ENCODE measurements at places on chromosomes 6 and 20.

DNA sequence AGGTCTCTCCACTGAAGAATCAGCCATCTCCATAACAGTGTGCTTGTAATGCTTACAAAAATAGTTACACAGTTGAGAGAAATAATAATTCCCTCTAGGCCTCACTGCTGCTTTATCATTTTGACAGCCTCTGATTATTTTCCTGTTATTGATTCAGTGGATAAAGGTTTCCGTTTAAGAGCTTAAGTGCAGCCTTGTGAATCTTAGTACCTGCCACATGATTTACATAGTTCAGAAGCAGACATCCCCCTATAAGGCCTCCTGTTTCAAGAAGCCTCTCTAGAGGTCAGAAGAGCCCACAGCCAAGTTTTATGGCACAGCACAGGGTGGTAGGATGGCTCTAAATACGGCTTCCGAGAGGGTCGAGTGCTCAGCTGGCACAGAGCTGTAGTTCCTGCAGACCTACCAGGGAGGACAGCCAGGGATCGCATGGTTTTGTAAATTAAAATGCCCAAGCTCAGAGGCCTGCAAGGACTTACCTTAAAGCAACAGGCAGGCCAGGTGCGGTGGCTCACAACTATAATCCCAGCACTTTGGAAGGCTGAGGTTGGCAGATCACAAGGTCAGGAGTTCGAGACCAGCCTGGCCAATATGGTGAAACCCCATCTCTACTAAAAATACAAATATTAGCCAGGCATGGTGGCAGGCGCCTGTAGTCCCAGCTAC lies 17.6 kb upstream of the PYGB start:
- DNase-seq = no peak

GRCh38 chr6:162226803-162227202 lies 500.8 kb downstream of the PRKN start:
- no peak for DNase-seq

GRCh38 chr6:77326029-77326428 lies 137.3 kb downstream of the HTR1B start:
- no peak for DNase-seq

DNA sequence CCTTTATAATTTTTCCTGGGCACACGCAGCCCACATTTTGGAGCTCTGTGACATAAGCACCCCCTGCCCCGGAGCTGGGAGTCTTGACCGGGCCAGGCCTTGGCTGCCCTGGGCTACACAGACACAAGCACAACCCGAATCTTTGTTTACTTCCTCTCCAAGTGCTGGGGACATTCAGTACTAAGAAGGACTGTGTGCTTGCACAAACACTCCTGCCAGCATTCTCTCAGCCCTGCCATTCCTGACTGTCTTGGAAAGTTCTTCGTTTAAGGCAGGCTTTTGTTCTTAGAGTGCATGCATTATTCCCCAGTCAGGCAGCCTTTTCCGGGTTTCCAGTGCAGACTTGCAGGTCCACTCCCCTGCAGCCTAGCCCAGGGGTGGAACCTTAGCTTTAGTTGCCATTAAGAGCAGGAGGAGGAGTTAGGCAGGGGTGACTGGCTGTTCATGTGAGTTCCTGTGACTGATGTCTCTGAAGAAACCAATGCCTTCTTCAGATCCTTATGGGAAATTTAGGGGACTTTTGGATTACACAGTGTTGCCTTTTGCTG lies 28.6 kb downstream of the FOXO3 start:
- peak; percentile 68 for DNase-seq

DNA sequence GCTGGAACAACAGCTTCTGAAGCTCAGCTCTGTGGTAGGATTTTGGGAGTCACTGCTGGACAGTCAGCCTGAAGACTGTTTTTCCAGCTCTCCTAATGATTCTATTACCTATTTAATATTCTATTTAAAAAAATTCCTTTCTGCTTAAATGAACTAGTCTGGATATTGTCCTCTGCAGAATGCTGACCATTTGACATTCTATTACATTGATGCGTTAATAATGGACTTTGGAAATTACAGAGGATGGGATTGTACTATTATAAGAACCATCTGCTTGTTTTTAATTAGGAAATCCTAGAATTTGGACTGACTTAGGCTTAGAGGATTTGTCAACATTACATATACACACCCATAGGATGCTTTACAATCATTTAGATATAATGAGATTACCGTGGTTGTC lies 19.7 kb downstream of the LRP11 start:
- no peak for DNase-seq

- no peak for DNase-seq
Observed at GRCh38 chr20:63854766-63855362, 6.4 kb upstream of the ABHD16B start.

DNA sequence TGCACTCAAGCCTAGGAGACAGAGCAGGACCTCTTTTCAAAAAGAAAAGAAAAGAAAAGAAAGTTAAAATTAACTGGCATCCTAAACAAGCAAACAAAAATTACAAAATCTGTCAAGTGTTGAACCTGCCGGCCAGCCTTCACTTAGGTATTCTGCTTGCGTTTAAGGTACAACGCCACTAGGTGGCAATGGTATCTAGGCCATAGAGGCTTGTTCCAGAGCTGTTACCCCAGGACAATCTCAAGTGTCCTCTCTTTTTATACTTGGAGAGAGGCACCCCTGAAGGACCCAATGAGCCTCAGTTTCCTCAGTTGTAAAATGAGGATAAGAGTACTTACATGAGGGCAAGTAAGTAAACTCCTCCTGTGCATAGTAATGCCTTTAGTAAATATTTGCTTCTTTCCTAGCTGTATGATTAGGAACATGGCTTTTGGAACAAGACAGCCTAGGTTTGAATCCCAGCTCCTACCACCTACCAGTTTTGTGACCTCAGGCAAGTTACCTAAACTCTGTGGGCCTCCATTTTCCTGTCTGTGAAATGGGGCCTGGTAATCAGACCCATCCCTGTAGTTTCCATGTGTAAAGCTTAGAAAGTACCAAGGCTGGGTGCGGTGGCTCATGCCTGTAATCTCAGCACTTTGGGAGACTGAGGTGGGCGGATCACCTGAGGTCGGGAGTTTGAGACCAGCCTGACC lies 5.8 kb upstream of the PACSIN1 start:
- DNase-seq = peak; percentile 39

- DNase-seq = peak; percentile 48
Observed at GRCh38 chr6:155050311-155050710, 55.2 kb downstream of the TIAM2 start.

DNA sequence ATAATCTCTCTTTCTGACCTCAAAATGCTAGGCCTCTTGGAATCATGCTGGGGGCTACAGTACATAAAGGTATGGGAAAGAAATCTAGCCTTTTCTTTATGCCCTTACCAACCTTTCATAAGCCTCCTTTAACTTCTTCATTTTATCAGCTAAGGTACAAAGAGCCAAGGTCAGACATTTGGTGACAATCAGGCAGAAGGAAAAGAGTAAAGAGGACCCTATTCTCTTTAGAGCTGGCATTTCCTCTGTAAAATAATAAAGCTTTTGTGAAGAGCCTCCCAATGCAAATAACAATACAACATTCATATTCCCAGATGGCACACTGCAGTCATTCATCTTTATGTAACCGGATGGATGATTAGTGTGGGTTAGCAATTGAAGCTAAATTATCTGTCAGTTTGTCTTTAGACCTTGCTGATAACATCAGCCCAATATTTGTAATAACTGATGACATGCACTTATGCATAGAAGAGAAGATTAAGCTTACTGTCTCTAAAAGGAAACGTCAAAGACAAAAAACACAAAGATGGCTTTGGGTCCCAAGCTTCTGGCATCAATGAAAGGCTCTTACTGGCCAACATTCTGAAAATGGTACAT lies 163.1 kb downstream of the IBTK start:
- no peak for DNase-seq

- no peak for DNase-seq
Observed at GRCh38 chr20:3483309-3483708, 12.5 kb downstream of the ATRN start.
